ENCODE measurements at places on chromosomes 5 and 9. TPM values are rescaled to one million over a fixed set of nuclear protein-coding genes. Genes with fewer than 3 reads are reported as not detected.
A peak's percentile ranks its signal among the peaks of the same experiment; 100 is the strongest.

CTSL gene
- polyA plus RNA-seq, result 410 TPM

STING1 gene
- 74.9 TPM for polyA plus RNA-seq

GTF2H2 gene
- 20.7 TPM for polyA plus RNA-seq

NME5 gene
- not detected for polyA plus RNA-seq

F2RL1 gene
- polyA plus RNA-seq, result 1.6 TPM

MEGF9 gene
- 2.3 TPM for polyA plus RNA-seq

TAF1L gene
- not detected for polyA plus RNA-seq

GRCh38 chr5:150496098-150496497 lies 11.8 kb upstream of the NDST1 start:
- H3K27ac ChIP-seq, result 0 out of 2 replicates have a peak overlapping the region, but pooled peaks have one; percentile 90
- H3K4me3 ChIP-seq, result no peak overlapping the region
- DNase-seq, result no peak

DNA sequence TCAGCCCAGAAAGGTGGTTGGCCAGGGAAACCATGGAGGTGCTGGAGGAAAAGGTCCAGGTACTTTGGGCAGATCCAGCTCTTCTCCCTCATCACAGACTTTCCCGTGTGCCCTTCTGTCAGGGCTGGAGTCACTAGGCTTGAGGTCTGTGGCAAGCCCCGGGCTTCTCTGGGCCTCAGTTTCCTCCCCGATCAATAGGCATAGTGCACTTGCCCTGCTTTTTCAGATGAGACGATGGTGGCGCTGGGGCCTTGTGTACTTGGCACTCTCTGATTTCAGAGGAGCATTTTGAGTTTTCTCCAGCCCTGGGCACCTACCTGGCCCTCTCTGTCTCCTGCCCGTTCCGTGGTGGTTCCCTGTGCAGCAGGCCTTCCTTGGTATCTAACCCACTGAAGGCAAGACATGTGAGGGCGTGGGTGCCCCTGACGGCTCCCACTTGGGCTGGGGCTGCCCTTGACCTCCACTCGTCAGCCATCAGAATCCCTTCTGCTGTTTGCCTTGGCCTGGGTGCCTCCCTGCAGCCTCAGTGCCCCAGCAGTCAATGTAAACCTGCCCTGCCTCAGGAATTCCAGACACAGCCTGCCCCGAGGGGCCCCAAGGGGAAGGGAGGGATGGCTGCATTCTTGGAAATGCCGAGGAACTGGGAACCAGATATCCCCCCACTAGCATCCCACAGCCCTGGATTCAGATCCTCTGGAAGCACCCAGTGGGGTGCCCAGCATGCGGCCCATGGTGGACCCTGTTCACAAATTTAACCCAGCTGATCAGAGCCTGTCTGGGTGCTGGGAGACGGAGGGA lies 66.3 kb upstream of the COL5A1 start:
- no peak overlapping the region for H3K4me3 ChIP-seq
- H3K27ac ChIP-seq, result no peak overlapping the region
- no peaks in the 10 kb centered on the region for H3K27me3 ChIP-seq
- no peak for DNase-seq
- no peaks in the 10 kb centered on the region for H3K4me1 ChIP-seq

DNA sequence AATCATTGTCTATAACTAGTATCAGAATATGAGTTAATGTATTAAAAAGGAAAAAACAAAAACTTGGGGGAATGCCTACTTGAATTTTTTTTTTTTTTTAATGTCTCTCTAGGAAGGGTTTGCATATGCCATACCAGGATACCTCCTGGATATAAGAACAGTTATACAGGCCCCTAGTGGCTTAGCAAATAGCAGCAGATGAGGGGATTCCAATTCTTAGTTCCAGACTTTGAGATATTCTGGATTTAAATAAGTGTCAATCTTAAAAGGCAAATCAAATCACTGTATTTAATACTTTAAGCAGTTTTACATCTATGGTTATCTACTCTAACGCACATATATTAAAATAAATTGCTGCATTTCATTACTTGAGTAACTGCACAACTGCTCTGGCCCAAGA lies 1055.5 kb upstream of the DMAC1 start:
- peaks cover 33% of the 10 kb centered on the region for H3K27me3 ChIP-seq
- no peaks in the 10 kb centered on the region for H3K36me3 ChIP-seq
- DNase-seq, result no peak
- no peak overlapping the region for H3K27ac ChIP-seq
- no peaks in the 10 kb centered on the region for H3K4me1 ChIP-seq
- no peak overlapping the region for H3K4me3 ChIP-seq

DNA sequence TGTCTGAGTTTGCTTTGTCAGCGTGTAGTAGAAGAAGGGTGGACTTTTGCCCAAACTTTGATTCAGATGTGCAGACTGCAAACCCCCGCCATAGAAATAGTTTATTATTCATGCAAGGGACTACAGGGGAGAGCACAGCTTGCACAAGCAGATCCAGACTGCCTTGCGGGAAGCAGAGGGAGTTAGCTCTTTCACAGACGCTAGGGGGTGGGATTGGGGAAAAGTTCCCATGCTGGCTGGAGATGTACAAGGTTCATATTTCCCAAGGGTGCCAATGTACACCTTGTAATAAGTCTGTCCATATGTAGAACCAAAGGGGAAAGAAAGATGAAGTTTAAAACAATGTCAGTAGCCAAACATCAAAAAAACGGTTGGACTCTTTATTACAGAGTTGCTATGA lies 749.7 kb upstream of the COX7C start:
- H3K27me3 ChIP-seq, result no peaks in the 10 kb centered on the region
- no peak overlapping the region for H3K27ac ChIP-seq

GRCh38 chr5:151618907-151619306 lies 27.8 kb upstream of the FAT2 start:
- no peak for DNase-seq
- H3K4me3 ChIP-seq, result no peak overlapping the region
- H3K27ac ChIP-seq, result no peak overlapping the region
- H3K36me3 ChIP-seq, result no peaks in the 10 kb centered on the region
- H3K27me3 ChIP-seq, result peaks cover 10% of the 10 kb centered on the region

GRCh38 chr5:159184858-159185381 lies 24.4 kb downstream of the RNF145 start:
- peak; percentile 87 for DNase-seq
- peak overlapping the region; percentile 96 for H3K27ac ChIP-seq
- H3K4me1 ChIP-seq, result peaks cover 69% of the 10 kb centered on the region
- no peaks in the 10 kb centered on the region for H3K27me3 ChIP-seq
- peak overlapping the region; percentile 38 for H3K4me3 ChIP-seq

DNA sequence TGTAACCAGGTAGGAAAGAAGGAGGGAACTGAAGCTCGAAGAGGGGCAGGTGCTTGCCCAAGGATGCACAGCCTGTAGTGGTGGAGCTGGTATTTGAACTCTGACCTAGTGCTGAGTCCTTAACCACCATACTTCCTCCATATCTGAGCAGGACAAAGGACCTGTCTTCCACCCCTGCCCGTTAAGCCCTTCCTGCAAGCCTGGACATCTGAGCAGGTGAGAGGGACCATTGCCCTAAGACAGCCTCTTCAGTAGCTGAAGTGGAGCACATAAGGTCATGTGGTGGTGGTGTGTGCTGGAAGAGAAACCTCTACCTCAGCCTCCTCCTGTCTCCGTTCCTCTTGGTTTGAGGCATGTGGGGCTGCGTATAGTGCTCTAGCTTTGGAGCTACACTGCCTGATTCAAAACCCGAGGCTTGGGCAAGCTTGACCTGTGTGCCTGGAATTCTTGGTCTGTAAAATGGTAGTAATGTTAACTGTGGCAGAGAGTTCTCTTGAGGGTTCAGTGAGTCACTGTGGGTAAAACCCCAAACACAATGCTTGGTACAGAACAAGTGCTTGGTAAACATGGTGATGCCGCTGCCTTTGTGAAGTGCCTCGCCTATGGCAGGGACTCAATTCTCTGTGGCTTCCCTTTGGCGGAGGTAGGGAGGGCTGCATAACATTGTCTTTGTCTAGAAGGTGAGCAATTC lies 7.4 kb downstream of the GALNT10 start:
- H3K4me1 ChIP-seq, result peaks cover 54% of the 10 kb centered on the region
- peak; percentile 57 for DNase-seq
- peak overlapping the region; percentile 60 for H3K27ac ChIP-seq
- no peaks in the 10 kb centered on the region for H3K27me3 ChIP-seq
- no peak overlapping the region for H3K4me3 ChIP-seq

DNA sequence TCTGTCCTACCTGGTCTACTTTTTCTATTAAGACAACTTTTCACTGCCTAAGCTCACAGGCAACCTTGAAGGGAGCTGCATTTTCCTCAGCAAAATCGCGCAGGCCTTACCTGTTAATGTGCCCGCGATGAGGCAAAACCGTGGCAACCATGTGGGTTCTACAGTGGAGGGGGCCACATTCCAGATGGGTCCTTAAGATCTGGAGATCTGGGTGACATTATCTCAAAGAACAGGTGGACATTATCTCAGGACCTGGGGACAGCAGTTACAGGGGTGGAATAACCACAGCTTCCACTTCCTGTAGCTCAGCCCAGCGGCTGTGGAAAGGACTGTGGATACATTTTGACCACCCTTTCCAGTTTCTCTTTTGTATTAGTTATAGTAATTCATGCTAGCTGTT lies 112.8 kb upstream of the PTCH1 start:
- H3K4me3 ChIP-seq, result no peak overlapping the region
- no peaks in the 10 kb centered on the region for H3K36me3 ChIP-seq
- no peaks in the 10 kb centered on the region for H3K4me1 ChIP-seq
- no peak overlapping the region for H3K27ac ChIP-seq
- H3K27me3 ChIP-seq, result no peaks in the 10 kb centered on the region
- no peak for DNase-seq

DNA sequence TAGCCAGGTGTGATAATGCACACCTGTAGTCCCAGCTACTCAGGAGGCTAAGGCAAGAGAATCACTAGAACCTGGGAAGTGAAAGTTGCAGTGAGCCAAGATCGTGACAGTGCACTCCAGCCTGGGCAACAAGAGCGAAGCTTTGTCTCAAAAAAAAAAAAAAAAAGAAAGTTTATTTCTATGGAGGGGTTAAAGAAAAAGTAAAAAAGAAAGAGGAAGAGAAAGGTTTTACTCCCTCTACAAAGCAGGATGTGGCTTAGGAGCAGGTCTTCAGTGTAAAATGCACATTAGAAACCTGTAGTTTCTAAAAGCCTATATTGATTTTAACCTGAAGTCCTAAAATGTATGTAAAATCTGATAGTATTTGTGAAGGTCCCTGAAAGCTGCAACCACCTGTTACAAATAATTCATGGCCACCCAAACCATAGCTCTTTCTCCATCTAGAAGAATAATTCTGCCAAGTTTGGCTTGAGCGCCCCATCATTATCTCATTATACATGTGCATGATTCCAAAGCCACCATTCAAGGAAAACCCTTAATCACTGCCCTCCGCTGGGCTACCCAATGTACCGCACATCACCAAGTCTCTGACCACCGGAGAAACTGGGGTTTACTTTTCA lies 3.4 kb downstream of the FNBP1 start:
- DNase-seq, result no peak
- H3K36me3 ChIP-seq, result no peaks in the 10 kb centered on the region
- H3K27me3 ChIP-seq, result no peaks in the 10 kb centered on the region
- no peak overlapping the region for H3K27ac ChIP-seq

GRCh38 chr5:9054322-9054721 lies 491.6 kb downstream of the SEMA5A start:
- DNase-seq, result no peak
- H3K4me1 ChIP-seq, result peaks cover 31% of the 10 kb centered on the region
- H3K4me3 ChIP-seq, result no peak overlapping the region
- no peak overlapping the region for H3K27ac ChIP-seq

DNA sequence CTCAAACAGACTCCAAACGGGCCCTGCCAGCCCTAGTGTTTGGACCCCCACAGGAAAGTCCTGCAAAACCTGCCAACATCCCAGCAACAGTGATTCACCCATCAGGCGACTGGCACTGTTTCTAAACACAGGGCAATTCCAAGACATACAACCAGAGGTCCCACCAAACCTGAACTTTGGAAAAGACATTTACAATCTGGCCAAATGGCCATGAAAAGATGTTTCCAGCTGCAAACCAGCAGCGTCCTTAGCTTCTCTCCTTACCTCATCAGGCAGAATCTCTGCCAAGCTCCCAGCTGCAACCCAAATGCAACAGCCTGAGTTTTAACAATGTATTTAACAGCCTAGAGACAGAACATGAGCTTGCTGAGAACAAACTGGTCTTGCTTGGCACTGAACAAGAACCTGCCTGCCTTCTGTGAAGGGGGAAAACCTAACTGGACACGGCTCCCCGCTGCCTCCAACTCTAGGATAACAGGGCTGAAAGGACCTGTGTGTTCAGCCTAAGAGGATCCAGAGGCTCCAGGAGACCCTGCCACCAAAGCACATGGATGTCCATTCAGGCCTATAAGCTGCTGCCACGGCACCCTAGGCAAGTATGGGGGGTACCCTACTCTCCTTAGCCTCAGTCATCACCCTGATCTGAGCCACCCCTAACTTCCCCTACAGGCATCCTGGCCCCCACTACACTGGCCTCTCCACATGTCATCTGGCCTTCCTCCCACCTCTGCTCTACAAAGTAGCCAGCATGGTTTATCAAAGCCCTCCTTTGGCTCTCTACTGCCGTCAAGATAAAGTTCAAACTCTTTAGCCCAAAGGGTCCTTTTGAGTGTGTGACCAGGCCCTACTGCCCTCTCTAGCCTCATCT lies 5.6 kb downstream of the P4HA2 start:
- peaks cover 67% of the 10 kb centered on the region for H3K4me1 ChIP-seq
- H3K36me3 ChIP-seq, result peaks cover 2% of the 10 kb centered on the region
- H3K27ac ChIP-seq, result peak overlapping the region; percentile 76

DNA sequence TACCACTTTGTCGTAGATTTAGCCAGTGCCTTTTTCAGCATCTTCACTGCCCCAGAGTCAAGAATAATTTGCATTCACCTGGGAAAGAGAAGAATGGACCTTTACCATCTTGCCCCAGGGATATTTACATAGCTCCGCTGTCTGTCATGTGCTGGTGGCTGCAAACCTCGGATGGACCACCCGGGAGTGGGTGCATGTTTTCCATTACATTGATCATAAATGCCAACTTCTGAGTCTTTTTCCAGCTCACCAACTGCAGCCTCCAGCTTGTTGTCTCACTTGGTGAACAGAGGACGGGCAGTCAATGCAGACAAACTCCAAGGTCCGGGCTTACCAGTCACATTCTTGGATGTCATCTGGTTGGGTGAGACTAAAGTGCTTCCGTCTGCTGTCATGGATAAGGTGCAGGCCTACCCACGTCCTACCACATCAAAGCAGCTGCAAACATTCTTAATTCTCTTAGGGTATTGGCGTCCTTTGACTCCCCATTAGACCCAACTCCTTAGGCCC lies 155.8 kb upstream of the APC start:
- peaks cover 7% of the 10 kb centered on the region for H3K27me3 ChIP-seq
- no peaks in the 10 kb centered on the region for H3K4me1 ChIP-seq
- DNase-seq, result no peak
- no peak overlapping the region for H3K4me3 ChIP-seq
- H3K27ac ChIP-seq, result no peak overlapping the region
- H3K36me3 ChIP-seq, result no peaks in the 10 kb centered on the region

- no peaks in the 10 kb centered on the region for H3K27me3 ChIP-seq
- no peaks in the 10 kb centered on the region for H3K4me1 ChIP-seq
- no peak for DNase-seq
- no peak overlapping the region for H3K27ac ChIP-seq
- H3K4me3 ChIP-seq, result no peak overlapping the region
Measured at GRCh38 chr5:123438902-123439301, 15.7 kb upstream of the CEP120 start.

GRCh38 chr9:137449931-137450538 lies 8.9 kb upstream of the ENTPD8 start:
- no peaks in the 10 kb centered on the region for H3K27me3 ChIP-seq
- H3K4me1 ChIP-seq, result peaks cover 27% of the 10 kb centered on the region
- no peak overlapping the region for H3K4me3 ChIP-seq
- no peak overlapping the region for H3K27ac ChIP-seq
- H3K36me3 ChIP-seq, result no peaks in the 10 kb centered on the region
- no peak for DNase-seq

Data from GM23248 (cell line).